ENCODE measurements at places on chromosomes 5 and 9.

- DNase-seq = no peak
Observed at GRCh38 chr9:35220659-35221338, 59.0 kb downstream of the UNC13B start.

- DNase-seq = no peak
Observed at GRCh38 chr9:132793606-132794580, 84.2 kb downstream of the AK8 start.

DNA sequence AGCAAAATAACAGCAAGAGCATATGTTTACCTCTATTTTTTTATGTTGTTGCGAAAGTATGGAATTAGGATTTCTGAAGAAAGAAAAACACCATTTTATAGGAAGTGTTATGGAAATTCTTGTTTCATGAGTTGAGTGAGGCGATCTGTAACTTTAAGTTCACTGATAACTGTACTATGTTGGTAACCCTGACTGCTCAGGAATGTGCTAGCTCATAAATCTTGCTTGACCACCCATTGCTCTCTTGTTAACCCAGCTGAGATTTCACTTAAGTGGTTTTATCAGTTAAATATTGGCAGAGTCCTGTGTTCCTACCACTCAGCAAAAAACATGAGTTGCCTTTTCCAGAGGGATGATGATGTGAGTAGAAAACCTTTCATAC, 91.1 kb upstream of the STARD4 start:
- DNase-seq = no peak

GRCh38 chr5:106312360-106312759, 1358.4 kb downstream of the EFNA5 start:
- DNase-seq = no peak

DNA sequence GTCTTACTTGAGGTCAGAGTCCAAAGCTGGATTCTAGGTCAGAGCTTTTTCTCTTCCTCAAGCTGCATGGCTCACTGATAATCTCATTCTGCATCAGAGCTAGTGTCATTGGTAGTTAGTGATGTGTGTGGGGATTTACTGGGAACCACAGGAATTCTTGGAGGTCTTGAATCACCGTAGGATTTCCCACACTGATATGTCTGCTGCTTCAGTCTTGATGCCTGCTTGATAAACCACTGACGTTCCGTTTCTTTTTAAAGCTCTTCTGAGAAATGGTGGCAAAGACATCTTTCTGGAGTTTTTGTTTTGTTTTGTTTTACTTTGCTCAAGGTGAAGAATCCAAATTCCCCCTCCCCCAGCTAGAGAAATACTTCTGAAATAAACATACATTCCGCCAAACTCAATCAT, 1.2 kb upstream of the GARIN3 start:
- DNase-seq = no peak

DNA sequence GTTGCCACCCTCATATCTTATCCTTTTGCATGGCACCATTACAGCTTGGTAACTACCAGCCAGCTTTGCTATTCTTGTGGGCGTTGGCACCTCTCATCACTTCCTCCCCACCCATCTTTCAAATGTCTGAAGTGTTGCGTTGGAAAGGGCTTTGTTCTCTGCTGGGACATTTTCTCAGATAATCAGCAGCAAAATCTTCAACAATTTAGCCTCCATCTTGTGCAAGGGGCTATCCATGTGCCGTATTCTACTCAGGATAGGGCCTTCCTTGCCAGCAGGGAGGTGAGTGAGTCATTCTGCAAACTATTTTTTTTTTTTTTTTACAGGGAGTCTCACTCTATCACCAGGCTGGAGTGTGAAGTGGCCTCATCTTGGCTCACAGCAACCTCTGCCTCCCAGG, 62.1 kb upstream of the NUDT12 start:
- no peak for DNase-seq

- no peak for DNase-seq
Observed at GRCh38 chr5:86841000-86841644, 223.4 kb downstream of the COX7C start.

GRCh38 chr9:4334410-4334813, 34.5 kb upstream of the GLIS3 start:
- DNase-seq = no peak

DNA sequence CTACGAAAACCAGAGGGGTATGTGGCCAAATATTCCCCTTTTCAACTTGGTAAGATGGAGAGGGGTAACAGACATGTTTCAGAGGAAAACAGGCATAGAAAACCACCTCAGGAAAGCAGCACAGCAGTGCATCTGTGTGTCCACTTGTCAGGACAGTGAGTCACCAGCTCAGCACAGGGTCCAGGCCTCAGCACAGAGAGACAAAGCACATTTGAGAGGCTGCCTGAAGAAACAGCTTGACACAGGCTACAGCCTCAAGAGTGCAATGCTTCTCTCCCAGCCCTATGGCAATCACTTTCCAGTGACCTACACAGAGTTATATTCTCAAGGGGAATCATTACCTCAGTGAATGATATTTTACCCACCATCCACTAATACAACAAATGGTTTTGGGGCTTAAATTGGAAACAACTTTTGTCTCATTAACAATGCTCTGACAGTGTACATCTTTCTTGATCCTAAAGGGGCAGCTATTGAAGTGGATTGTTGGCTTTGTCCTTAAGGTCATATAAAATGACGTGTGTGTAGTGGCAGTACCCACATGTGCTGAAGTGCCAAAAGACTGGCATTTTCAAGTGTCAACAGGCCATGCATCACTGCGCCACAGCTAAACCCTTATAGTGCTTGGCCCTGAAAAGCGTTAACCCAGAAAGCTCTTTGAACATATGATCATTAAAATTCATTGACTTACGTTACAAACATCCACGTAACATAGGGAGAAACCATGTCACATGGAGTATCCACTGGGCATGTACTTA, 46.4 kb downstream of the ERMP1 start:
- no peak for DNase-seq

- DNase-seq = no peak
Observed at GRCh38 chr9:124631326-124631725, 124.1 kb upstream of the NR5A1 start.

- no peak for DNase-seq
Observed at GRCh38 chr5:172795318-172795977, 24.5 kb upstream of the DUSP1 start.

DNA sequence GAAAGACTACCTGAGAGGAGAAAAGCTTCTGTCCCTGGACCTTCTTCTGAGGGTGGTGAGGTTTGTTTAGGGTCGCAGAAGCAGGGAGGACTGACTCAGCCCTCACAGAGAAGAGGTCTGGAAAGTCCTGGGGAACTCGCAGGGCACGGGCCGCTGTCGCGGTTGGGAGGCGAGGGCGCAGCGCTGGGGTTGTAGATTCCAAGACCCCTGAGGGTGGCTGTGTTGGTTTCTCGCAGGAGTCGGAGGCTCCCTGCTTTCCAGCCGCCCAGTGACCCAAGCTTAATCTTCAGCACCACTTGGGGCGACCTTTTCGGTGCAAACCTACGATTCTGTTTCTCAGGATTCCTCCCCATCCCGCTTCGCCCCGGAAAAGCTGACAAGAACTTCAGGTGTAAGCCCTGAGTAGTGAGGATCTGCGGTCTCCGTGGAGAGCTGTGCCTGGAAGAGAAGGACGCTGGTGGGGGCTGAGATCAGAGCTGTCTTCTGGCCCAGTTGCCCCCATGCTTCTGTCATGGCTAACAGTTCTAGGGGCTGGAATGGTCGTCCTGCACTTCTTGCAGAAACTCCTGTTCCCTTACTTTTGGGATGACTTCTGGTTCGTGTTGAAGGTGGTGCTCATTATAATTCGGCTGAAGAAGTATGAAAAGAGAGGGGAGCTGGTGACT, 482 bp downstream of the SLC27A6 start:
- no peak for DNase-seq

- no peak for DNase-seq
Observed at GRCh38 chr5:59299006-59299405, 594.5 kb downstream of the PDE4D start.

DNA sequence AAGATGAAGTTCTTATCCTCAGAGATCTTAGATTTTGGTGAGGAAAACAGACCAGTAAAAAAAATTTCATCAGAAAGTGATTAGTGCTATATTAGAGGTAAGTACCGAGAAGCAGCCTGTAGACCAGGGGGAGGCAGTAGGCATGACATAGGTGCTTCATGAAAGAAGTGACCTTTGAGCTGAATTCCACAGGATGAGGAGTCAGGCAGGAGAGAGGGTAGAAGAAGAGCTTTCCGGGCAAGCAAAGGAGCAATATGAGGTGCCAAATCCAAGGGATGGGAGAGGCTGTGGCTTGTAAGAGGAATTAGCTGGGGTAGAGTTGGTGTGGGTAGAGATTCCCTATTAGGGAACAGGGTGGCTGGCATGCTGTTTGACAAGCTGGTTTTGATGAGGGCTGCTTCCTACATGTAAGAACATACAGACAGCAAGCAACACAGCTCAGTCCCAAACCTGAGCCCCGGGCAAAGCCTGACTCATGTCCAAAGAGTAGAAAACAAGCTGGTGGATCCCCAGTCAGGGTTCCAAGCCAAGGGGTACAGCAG, 48.4 kb upstream of the PWWP2A start:
- DNase-seq = no peak

GRCh38 chr9:100074093-100074492, 24.7 kb downstream of the ERP44 start:
- DNase-seq = no peak

GRCh38 chr9:27450752-27451151, 73.3 kb upstream of the IFNK start:
- no peak for DNase-seq

DNA sequence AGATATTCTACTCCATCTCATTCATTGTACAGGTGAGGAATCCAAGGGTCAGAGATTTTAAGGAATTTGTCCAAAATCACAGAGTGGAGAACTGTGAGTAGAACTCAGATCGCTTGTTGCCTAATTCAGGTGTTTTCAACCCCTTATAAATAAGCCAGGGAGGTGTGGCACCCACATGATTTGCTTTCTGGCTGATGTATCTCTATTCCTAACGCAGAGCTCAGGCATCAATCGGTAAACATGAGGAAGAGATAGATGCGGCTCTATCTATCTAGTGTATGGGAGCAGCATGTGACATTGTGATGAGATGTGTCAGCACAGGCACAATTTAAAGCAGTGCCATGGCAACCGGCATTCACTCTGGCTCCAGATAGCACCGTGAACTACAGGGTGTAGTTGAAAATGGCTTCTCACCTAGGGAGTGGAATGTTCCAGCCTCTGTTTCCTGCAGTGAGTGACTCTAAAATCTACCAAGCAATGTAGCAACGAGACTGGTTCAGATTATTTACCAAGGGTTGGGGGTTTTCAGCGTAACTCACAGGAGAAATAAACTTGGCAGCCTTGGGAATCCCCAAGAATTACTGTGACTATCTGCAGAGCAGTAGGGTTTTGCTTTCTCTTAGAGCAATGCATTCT, 53.4 kb upstream of the SUB1 start:
- no peak for DNase-seq

DNA sequence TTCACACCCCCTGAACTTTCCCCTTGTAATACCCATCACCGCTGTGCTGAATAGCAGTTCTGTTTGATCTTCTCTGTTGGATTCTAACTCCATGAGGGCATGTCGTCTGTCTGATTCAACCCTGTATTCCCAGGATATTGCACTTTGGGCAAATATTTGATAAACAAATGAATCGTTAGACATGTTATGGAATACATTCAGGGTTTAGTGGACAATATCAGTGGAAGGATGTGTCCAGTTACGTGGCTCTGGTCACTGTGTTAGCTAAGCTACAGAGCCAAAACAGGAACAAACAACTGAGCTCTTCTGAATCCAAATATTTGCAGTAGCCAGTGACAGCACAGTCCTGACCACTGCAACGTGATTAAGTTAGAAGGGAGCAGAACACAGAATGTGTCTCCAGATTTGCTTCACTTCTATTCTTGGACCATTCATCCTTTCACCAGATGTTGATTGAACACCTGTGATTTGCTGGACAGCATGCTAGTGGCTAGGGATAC, 13.2 kb downstream of the ANGPTL2 start:
- DNase-seq = no peak

- no peak for DNase-seq
Observed at GRCh38 chr9:4297151-4297785, 2.6 kb downstream of the GLIS3 start.

- DNase-seq = no peak
Observed at GRCh38 chr9:114910541-114910940, 19.9 kb downstream of the TNFSF8 start.

GRCh38 chr5:17203329-17204132, 13.9 kb upstream of the BASP1 start:
- peak; percentile 17 for DNase-seq

GRCh38 chr5:72711351-72711750, 105.1 kb upstream of the TNPO1 start:
- DNase-seq = no peak

- no peak for DNase-seq
Observed at GRCh38 chr9:91006046-91006445, 204.4 kb downstream of the SYK start.

DNA sequence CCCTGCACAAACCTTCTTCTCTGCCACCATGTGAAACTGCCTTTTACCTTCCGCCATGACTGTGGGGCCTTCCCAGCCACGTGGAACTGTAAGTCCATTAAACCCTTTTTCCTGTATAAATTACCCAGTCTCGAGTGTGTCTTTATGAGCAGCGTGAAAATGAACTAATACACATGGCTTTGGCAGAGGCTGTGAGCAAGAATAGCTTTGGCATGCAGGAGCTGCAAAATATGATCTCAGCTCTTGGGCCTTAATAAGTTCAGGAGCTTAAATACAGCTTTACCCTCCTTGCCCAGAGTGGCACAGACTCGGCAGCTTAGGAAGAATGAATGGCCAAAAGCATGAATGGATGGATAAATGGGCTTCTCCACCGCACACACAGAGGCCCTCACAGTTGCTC, 15.7 kb upstream of the SLC36A1 start:
- no peak for DNase-seq

- DNase-seq = peak; percentile 10
Observed at GRCh38 chr9:133994353-133995011, 2.4 kb upstream of the VAV2 start.

- no peak for DNase-seq
Observed at GRCh38 chr5:36688722-36689121, 82.3 kb downstream of the SLC1A3 start.

GRCh38 chr9:106529616-106530015, 333.4 kb upstream of the ZNF462 start:
- DNase-seq = no peak

DNA sequence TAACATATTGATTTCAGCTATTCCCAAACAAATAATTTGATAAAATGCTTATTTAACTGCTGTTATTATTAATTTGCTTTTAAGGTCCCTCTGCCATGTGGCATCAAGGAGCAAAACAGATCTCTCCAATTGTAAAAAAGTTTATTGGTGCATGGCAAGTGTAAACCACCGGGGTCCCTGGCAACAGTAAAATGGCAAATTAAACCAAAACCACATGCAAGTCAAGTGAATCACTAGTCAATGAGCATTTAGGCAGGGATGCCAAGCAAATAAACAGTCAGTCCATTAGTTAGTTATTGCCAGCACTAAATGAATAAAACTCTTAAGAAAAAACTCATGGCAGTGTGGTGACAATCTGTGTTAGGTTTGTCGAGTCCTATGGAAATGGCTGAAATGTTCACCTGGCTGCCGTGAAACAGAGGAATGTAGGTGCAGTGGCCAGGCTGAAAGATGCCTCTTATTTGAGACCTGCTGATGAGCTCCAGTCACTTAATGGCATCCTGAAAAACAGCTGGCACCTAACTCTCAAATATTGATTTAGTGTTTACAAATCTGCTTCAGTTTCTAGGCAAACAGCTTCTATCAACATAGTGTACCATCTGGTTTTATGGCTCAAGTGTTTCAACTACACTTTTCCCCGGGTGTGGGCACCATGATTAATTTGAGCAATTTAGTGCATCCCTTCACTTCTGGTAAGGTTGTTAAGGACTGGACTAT, 296.5 kb upstream of the ITGA1 start:
- peak; percentile 96 for DNase-seq

- DNase-seq = no peak
Observed at GRCh38 chr5:73966451-73966850, 340.5 kb downstream of the ARHGEF28 start.
